Esophagus muscularis mucosa (tissue), 4 donors: ENCODE measurements at places on chromosomes 4 and X.

GRCh38 chrX:21662761-21663160 lies 4.6 kb upstream of the KLHL34 start:
- no peak for DNase-seq

GRCh38 chrX:16903274-16904022 lies 33.3 kb upstream of the RBBP7 start:
- no peak for DNase-seq

GRCh38 chr4:3317656-3318211 lies 24.9 kb downstream of the RGS12 start:
- no peak for DNase-seq

DNA sequence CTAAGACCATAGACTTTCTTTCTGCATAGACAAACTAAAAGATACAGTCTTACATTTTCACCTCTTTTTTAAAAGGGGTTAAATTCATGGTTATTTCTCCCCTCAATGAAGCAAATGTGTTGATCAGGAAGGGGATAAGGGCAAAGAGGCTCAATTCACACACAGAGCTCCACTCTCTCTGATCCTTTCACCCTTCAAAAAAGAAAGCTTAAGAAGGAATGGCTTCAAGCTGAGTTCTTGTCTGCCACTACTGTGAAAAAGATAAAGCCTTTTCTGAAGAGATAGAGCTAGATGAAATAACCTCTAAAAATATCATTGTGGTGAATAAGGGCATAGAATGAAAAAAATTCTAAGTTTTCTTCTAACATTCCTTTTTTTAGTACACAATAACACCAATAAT lies 28.3 kb downstream of the SEPSECS start:
- DNase-seq = no peak

DNA sequence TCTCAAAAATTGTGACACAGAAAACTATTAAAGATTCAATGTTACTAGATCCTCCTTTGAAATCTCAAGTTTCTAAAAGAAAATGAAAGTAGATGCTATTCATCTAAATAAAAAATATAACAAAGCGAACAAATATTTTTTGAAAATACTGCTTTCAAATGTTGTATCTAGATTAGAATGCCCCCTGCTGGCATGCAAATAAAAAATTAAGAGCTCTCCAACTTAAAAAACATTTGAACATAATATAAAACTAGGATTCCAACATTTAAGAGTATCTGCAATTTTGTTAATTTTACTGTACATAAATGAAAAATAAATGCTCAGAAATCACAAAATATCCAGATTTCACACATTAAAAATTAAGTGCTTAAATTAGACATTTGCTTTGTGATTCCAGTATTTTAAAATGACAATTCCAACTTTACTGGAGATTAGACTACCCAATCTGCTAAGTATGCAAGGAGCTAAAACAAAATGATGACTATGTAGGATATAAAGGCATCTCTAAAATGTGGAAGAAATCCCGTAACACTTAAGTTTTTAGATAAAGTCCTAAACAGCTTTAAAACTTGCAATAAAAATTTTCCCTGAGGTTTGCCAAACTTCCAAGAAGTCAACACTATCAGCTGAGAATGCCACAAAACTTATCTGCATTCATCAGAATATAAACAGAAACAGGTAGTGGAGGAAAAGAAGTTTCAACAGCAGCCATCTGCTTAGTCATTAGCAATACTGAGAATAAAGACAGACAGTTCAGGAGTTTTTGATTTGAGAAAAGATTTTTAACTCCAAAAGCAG lies 32.7 kb downstream of the DHX15 start:
- no peak for DNase-seq

DNA sequence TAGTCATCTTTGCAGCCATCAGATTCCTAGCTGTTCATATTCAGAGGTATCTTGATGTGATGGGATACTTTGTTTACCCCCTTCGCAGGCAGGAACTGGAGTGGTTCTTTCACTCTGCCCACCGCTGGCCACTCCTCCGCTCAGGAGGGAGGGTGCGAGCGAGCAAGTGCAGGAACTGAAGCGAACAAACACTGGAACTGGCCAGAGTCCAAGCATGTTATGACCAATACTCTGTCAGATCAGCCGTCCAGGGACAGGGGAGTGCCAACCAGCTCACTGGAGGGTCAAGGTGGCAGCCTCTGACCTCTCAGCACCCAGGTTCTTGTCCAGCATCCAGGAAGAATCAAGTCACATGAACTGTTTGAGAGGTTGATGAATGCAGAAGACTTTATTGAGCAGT lies 18.0 kb upstream of the MANBA start:
- no peak for DNase-seq

DNA sequence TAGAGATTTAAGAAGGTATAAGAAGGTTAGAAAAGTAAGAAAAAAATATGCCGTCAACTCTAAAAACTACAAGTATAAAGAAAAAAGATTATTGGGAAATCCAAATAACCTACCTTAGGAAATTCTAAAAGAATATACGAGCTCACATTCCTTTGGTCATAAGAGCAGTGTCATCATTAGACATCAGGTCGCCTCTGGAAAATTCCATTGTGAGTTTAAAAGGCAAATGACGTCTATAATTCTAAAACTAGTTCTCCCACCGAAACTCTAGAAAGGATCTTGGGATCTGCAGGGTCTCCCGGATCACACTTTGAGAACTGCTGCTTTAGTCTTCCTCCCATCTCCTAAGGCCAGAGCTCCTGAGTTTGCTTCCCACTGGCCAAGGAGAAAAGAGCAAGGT lies 518 bp upstream of the SAT1 start:
- no peak for DNase-seq

DNA sequence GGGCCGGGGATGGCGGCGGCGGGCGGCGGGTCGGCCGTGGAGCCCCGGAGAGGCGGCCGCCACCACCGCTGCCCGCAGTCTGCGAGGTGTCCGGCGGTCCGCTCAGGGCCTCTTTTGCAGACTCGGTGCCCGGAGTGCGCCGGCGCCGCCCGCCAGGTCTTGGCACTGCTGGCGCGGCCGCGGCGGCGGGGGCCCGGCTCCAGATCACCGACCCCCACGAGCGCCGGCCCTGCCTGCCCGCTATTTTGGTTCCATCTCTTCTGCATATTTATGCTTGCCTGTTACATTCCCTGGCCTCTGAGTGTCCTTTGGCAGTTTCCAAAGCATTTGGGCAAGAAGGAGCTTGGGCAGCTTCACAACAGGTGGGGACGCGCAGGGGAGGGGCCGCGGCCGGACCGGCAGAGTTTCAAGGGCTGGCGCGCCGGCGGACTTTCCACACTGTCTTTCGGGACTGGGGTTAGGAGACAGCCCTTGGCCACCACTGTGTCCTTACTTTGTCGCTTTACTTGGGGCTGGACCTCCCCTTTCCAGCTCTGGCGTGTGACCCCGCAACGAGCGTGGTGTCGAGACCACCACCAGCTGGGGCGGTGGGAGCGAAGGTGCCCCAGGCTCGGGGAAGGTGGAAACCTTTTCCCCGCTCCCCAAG lies 668 bp upstream of the TAPT1 start:
- DNase-seq = peak; percentile 94

- no peak for DNase-seq
Observed at GRCh38 chr4:139054791-139055505, 39.4 kb downstream of the NOCT start.

DNA sequence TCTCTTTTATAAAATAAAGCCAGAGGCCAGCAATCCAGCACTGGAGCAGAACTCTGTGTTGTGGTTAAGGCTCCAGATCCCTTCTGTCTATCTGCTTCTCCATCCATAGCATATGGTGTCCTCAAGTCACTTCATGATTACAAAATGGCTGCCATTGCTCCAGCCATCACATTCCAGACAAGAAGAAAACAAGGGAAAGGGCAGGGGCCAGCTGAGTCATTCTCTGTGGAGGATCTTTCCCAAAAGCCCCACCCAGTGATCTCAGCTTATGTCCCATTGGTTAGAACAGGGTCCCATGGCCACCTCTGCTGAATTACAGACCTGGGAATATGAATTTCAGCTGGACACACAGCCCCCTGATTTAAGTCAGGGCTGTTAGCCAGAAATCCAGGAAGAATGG lies 34.1 kb upstream of the MAN2B2 start:
- no peak for DNase-seq

DNA sequence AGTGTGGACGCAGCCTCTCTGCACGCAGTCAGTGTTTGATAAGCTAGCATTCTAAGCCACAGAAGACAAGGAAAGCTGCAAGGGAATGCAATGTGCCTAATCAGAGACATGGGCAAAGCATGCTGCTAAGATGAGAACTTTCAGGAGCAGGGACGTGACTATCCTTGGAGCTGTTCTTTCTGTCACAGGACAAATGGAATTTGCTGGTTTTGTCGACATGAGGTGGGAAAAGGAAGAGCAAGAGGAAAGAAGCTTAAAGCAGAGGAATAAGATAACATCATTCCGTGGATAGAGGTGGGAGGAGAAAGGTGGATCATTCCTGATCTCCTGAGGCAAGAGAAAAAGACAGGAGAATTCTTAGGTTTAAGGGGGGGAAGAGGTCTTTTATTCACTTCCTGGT lies 33.7 kb downstream of the RBM47 start:
- no peak for DNase-seq

- DNase-seq = no peak
Observed at GRCh38 chr4:37232315-37232714, 12.2 kb upstream of the NWD2 start.

- no peak for DNase-seq
Observed at GRCh38 chrX:15849555-15849954, 5.1 kb downstream of the AP1S2 start.

GRCh38 chrX:11704725-11705495 lies 39.2 kb upstream of the ARHGAP6 start:
- no peak for DNase-seq

DNA sequence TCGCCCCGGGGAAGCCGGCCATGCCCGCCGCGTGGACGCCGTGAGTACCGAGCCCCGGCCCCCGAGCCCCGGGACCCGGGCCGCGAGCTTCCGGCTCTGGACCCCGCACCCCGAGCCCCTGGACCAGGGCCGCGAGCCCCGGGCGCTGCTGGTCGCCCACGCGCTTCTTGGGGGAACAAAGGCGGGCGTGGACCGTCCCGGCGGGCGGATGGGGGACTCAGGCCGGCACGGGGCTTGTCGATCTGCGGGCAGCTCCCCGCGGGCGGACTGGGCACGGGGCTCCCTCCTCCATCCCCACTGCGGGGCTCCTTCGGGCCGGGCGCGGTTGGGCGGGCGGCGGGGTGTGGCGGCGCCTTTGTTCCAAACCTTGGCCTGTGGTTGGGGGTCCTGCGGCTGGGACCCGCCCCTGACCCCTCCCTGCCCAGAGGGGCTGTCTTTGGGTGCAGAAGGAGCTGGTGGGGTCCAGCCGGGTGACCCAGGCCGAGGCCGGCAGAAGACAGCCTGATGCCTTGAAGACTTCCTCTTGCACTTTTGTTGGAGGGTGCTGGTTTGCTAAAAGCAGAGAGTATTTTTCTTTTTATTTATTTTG lies 25.2 kb upstream of the ADD1 start:
- no peak for DNase-seq

- no peak for DNase-seq
Observed at GRCh38 chr4:106109929-106110328, 206.1 kb downstream of the TBCK start.

GRCh38 chrX:104697294-104697693 lies 131.3 kb downstream of the IL1RAPL2 start:
- DNase-seq = no peak

DNA sequence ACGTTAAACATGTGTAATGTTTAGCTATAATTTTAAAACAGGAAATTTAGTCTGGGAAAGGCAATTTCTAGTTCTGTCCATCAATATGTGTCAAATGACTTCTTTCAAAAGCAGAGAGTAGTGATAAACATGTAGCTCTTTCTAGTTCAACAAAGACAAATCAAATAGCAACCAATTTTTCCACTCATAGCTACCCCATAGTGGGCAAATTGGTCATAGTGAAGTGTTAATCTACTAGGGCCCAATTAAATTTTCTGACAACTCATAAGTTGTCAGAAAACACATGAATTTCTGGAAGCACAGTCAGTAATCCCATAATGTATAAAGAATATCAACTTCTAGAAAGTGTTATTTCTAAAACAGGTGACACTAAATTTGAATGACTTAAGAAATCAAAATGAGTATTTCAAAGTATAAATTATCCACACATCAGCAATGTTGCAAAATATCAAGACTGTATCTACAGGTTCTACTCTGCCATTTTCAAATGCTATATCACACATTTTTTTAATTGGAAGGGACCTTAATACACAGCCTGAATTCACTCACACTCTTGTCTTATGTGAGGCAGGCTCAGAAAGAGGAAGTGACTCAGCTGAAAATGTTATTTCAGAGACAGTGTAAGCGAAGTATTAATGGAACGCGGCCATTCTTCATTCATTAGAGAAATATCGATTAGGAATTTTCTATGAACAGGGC lies 7.7 kb downstream of the OCIAD2 start:
- DNase-seq = no peak

DNA sequence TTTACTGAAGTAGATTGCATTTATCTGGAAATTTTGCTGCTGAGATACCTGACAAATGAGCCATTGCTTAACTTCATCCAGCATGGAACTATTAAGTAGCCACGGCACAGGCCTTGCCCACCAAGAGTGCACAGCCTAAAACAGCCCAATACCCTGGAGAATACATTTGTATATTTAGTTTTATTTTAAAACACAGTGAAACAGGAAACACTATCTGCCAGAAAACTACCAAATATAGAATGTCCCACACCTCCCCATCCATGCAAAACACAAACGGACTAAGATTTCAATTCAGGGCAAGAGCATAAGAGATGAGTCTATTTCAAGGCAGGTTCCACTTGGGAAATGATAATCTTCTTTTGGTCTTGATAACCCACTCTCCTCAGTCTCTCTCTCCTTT lies 57.1 kb downstream of the MAML3 start:
- DNase-seq = peak; percentile 50

- DNase-seq = no peak
Observed at GRCh38 chr4:77052352-77052751, 23.4 kb downstream of the CCNI start.

DNA sequence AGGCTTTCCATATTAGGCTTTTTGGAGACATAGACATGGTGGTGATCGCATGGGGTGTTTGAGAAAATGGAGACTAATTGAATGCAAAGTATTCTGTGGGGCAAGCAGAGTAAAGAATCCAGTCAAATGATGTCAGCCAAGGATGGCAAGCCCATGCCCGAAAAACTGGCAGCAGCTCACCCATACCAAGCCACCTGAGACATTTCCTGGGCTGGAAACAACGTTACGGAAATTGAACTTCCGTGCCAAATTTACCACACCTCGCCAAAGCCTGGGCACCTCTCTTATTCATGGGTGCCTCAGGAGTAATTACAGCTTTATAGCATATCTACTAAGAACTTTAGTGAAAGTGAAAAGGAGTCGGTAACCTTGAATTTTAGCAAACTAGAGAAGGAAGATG lies 166.4 kb downstream of the CBR4 start:
- DNase-seq = no peak

- no peak for DNase-seq
Observed at GRCh38 chr4:101756181-101756580, 34.3 kb upstream of the BANK1 start.

GRCh38 chr4:127656047-127656680 lies 23.4 kb downstream of the INTU start:
- no peak for DNase-seq
